ENCODE measurements at places on chromosomes 2 and 18.
A peak's percentile ranks its signal among the peaks of the same experiment; 100 is the strongest.

DNA sequence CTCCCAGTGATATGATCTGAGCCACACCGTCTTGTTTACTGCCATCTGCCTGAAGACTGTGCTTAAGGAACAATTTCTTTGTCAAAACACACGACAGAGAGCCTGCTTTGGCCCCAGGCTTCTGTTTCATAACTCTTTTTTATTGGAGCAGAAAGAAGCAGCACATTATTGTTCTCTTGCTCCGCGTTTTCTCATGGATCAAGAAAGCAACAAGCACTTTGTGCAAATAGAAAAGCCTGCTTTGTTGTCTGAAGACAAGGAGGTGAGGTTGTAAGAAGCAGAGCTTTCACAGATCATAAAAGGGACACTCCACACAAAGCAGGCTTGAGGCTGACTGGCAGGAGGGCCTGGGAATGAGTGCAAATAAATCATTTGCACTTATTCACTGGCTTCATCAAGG is 118.3 kb upstream of the FAM136A start:
- DNase-seq = no peak

- DNase-seq = no peak
These were observed 12.4 kb upstream of the TLK1 start for GRCh38 chr2:171173087-171173486.

GRCh38 chr2:54213082-54213481 is 42.9 kb downstream of the TSPYL6 start:
- no peak for DNase-seq

GRCh38 chr2:220946552-220946951 is 625.6 kb downstream of the EPHA4 start:
- DNase-seq = no peak

DNA sequence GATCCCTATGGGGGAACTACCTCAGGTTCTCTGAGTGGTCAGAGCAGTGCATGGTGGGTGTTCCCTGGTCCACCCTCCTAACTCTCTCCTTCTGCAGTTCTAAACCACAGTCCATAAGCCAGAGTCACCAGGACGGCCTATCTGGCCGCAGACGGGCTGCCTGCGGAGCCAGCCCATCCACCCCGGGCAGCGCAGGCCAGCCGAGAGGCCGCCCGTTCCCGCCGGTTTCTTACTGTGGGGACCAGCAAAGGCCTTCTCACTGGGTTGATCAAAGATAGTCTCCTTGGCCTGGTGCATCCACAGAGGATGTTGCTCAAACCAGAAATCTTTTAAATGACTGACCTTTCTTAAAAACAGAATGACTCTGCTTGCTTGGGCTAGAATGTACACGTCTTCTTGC is 9.6 kb upstream of the CHST10 start:
- DNase-seq = no peak

GRCh38 chr2:205686783-205687640 is 4.7 kb downstream of the NRP2 start:
- DNase-seq = no peak

GRCh38 chr2:170711196-170711773 is 3.9 kb upstream of the SP5 start:
- DNase-seq = no peak

- DNase-seq = no peak
These were observed 20.3 kb downstream of the SALL3 start for GRCh38 chr18:78999939-79000338.

DNA sequence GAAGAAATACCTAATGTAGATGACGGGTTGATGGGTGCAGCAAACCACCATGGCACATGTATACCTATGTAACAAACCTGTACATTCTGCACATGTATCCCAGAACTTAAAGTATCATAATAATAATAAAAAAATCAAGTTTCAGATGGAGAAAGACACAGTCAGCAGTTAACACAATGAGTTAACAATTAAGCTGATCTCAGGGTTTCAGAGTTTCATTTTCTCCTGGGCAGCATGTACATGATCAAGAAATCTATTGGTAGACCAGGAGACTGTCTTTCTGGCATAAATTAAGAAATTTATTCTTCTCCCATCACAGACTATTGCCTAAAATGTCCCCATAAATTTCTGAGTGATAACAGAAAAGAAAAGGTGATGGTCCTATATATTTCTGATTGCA is 155.3 kb downstream of the RAD51AP2 start:
- no peak for DNase-seq

- no peak for DNase-seq
These were observed 322.8 kb downstream of the LRRTM4 start for GRCh38 chr2:77199411-77199810.

- DNase-seq = no peak
These were observed 13.6 kb downstream of the STRN start for GRCh38 chr2:36952748-36953197.

- no peak for DNase-seq
These were observed 17.9 kb downstream of the ITGAV start for GRCh38 chr2:186607660-186608324.

DNA sequence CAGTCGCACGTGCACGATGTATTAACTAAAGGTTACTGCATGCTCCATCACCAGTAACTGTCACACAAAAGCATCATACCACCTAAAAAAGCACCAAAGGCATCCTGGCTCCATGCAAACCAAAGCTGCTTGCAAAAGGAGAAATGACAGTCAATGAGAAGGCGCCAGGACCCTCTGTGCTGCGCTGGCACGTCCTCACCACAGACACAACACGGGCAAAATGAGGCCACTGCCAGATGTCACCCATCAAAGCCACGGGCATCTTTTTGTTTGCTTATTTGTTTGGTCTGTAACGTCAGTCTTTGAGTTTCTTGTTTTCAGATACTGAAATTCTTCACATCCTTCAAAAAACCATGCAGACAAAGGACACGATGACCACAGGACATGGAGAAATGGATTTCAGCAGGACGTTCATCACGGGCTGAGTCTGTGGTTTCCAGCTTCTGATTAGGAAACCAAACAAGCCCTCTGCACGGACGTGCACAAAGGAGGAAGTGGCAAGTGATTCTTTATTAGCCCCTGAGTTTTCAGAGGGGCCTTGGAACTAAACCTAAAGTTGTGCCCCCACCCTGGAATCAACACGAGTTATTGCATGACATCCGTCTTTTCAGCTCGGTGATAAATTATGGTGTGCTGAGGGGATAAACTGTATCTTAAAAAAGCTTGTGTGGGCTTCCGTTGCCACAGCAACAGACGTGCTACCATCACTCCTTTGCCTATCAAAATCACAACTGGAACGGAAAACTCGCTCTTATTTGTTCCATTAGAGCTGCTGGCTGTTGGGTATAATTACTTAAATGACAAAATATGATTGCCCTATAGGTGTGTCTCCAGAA is 181.8 kb downstream of the EIPR1 start:
- DNase-seq = no peak

DNA sequence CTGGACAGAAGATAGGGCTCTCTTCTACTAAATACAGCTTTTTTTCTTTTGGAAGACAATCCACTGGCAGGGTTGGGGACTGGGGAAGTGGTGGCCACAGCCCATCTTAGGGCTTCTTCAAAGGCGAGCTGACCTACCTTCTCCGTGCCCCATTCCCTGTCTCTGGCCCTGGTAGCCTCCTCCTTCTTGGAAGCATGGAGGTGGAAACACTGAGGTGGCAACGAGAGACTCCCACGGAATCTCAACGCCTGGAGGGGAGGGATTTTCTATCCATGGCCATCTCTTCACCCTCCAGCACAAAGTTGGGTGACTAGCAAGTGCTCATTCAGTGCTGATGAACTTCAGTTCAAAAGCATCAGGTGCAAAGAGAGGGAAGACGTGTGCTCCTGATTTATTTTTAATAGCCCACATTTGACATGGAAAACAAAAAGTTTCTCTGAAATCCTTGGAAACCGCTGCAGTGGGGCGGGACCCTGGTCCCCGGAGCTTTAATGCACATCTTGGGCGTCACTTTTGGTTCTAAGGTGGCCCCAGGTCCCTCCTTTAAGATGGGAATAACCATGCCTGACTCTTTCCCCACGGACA is 633 bp upstream of the ARMC9 start:
- no peak for DNase-seq

DNA sequence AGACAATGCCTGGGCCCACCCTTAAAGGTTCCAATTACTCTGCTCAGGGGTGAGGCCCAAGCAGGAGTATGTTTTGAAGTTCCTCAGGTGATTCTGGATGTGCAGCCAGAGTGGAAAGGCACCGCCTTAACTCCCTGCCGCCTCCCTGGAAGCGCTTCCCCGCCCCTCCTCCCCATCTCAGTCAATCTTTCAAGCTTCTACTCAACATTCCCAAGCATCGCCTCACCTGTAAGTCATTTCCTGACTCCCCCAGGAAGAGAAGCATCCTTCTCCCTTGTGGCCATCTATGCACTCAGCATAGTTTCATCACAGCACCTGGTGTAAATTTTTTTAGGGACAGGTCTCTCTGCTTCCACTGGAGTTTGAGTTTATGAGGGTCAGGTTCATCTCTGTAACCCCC is 67.5 kb downstream of the MYL12B start:
- no peak for DNase-seq

GRCh38 chr2:198004173-198004572 is 199.8 kb downstream of the PLCL1 start:
- no peak for DNase-seq

DNA sequence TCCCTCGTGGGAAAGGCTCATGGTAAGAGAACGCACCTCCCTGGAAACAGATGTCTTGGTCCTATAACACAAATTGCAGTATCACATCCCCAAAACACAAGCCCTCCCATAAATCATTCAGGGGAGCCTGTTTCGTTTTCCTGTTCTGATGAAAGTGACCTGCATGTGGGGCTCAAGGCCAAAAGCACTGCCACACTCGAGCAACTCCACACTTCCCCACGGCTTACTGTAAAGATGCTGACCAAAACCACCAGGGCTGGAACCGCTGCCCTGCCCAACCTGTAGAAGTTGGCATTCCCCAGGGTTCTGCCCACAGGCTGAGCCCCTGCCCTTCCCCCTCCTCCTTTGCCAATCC is 139.7 kb downstream of the BCL11A start:
- DNase-seq = no peak

GRCh38 chr2:158191076-158191895 is 89.6 kb downstream of the UPP2 start:
- DNase-seq = peak; percentile 5

DNA sequence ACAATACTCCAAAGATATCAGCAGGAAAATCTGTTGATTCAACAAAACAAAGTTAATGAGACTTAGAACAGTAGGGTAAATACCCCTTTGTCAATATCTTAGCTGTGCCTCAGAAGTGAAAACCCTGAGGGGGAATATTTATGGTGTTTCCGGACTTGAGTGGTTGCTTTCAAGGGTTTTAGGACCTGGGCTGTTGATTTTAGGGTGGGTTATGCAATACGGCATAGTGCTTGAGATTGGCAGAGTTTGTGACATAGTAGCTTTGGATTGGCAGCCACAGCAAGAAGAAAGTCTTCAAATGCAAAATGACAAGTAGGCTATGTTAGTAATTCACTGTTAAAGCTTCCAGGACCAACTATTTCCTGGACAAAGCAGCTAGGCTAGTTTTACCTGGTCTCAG is 826.3 kb upstream of the CDH2 start:
- DNase-seq = no peak
